ENCODE measurements at places on chromosomes 11 and 22.

DNA sequence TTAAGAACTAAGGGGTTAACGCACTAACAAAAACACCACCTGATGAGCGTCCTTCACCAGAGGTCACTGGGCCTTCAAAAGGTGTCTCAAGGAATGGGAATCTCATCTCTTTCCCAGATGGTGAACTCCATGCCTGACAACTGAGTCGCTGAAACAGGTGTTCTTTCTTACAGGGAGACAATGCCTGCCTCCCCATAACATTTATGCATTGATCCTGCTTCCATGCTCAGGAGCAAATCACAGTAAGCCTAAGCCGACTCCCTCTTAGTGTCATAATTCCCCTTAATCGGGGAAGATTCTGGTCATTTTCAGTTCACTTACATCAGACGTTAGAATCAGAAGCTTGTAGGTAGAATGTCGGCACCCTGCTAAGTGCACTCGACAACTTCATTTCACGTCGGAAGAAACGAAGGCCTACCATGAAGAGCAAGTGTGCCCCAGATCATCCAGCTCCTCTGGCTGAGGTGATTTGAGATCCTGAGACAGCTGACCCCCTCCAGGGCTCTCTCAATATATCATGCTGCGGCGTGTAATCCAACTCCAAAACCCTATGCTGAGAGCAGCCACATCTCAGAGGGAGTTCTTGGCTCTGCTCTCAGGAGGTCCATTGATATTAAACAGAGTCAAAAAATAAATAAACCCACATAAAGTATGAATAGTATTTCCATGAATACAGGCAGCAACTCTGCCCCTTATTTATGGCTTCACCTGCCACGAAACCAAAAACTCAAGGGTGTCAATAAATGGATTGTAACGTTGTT lies 163.1 kb downstream of the LARGE1 start:
- DNase-seq: peak; percentile 35

DNA sequence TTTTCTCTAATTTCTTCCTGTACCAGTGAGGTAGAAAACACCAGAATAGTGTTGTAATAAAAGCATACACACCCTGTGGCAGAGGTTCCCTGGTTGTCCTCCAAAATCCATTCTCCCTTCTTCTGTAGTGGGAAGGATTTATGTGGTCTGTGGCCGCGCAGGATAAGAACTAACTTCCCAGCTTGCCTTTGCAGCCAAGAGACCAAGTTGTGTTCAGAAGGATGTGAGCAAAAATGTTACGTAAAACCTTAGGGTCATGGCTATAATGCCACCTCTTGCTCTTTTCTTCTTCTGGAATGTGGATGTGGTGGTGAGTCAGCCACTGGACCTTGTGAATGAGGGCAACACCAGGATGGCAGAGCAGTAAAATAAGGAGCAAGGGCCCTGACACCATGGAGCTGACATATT lies 28.4 kb downstream of the CCDC90B start:
- DNase-seq: no peak

DNA sequence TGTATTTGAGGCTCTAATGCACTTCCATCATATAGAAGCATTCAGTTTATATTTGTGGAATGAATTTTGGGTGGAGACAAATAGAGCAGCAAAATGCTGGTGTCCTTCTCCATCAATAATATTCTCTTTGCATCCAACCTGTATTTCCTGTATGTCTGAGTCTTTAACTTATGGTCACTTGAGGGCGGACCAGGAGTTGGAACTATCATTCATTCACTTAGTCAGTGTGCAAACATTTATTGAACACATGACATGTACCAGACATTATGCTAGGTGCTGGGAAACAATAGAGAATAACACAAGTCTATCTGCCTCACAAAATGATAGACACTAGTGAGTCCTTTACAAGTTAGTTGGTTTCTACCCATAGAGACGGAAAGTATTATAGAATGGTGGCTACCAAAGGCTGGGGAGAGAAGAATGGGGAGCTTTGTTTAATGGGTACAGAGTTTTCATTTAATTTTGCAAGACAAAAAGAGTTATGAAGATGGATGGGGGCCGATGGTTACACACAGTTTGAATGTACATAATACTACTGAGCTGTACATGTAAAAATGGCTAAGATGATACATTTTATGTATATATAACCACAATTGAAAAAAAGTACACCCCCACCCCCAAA lies 4.6 kb upstream of the TMEM123 start:
- no peak for DNase-seq

DNA sequence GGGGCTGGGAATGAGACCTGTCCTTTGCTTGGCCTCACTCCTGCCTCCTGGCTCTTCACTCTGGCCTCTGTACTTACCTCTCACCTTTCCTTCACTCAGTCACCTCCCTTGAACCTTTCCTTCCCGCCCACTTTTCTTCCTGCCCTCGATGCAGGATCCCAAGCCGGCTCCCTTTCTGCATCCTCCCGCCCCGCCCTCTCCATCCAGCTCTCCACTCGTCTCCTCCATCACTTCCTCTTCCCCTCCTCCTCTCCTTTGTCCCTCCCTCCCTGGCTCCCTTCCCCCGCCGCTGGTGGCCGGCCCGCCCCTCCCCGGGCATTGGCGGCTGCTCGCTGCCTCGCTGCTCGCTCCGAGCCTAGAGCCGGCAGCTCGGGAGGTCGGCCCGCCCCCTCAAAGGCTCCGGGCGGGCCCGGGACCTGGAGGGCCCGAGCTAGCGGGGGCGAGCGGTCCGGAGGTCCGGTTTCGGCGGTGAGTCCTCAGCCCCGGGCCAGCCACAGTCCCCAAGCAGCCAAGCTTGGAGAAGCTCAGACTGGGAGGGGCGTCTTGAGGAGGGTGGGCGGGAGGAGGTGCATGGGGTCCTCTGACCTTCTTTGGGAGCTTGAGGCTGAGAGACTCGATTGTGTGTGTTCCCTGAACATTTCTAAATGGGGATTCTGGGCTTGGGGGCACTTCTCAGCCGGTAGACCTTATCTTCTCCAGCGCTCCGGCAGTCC lies 13.8 kb downstream of the PHLDB1 start:
- DNase-seq: peak; percentile 94

DNA sequence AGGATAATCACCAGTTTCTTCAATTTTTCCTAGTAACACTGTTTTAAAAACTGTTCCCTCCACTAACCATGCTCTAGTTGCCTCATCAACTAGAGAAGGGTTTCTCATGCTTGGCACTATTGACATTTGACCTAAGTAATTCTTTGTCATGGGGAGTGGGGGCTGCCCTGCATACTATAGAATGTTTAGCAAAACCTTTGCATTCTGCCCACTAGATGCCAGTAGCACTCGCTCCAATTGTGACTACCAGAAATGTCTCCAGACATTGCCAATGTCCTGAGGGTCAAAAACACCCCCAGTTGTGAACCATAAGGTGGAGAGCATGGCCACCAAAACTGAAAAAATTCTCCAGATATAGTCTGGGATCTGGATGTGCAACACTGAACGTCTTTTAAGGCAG lies 27.6 kb upstream of the BMAL1 start:
- no peak for DNase-seq

DNA sequence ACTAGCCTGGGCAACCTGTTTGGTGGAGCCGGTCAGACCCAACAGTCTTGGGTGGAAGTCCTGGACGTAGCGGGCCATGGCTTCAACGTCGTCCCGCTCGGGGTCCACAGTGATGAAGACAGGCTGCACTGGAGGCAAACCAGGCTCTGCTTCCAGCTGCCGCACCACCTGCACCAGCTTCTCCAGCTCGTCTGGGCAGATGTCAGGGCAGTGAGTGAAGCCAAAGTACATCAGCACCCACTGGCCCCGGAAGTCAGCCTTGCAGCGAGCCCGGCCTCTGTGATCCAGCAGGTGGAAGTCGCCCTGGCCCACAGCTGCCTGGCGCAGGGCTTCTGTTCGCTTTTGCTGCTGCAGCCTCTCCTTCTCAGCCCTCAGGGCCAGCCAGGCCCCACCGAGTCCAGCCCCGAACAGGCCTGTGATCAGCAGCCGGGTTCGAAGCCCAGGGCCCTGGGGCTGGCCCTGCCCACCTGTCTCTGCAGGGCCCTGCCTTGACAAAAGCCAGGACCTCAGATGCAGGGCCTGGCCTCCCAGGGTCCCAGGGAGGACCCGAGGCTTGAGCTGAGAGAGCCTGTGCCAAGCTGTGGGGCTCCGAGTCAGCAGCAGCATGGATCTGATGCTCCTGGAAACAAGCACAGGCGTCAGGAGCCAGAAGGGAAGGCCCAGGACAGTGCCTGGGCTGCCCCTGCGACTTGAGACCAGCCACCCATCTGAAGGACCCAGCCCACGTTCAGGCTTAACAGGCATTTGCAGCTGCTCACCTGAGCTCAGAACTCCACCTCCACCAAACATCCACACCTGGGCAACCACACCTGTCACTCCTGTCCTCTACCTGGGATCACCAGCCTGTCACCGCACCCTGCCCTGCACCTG lies 1.4 kb downstream of the SCO2 start:
- no peak for DNase-seq

DNA sequence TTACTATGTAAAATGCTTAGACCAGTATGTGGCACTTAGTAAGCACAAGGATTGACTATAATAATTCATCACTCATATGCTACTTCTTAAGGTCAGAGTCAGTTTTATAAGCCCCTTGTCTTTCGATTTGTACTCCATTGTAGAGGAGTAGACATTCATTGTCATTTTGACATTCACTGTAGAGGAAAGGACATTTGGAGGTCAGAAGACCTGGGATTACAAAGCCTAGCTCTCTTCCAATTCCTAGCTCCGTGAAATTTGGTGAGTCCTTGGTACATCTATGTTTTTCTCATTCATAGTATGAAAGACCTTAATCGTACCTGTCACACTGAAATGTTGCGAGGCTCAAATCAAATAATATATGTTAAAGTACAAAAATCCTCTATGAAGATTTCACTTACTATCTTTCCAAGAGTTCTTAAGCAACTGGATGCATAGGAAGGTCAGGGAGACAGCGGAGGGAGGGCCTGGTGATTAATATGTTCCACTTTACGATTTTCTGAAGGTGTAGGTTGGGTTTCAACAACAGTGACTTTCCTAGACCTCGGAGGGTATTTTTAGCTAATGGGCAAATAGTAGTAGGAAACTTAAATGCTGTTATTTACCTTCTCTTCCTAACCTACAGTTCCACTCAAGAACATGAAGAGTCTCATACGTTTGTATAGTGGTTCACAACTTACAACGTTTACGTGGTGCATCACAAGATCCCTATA lies 1.4 kb upstream of the EMSY start:
- no peak for DNase-seq

GRCh38 chr22:40033586-40034380 lies 39.0 kb downstream of the FAM83F start:
- DNase-seq: peak; percentile 29

DNA sequence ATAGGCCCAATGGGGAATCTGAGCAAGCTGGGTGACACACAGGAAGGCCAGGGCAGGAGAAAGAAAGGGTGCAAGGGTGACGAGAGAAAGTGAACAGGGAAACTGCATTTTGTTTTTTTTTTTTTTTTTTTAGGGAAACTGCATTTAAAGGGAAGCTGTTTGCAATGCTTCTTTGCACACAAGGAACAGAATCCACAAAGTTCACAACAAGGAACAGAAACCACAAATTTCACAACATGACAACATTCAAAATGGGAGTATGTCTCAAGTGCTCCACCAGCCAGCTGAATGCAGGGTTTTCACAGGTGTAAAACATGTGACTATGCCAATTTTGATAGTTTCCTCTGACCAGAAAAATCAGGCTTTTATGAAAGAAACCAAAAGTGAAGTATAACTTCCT lies 6.8 kb upstream of the PLAAT3 start:
- DNase-seq: no peak

DNA sequence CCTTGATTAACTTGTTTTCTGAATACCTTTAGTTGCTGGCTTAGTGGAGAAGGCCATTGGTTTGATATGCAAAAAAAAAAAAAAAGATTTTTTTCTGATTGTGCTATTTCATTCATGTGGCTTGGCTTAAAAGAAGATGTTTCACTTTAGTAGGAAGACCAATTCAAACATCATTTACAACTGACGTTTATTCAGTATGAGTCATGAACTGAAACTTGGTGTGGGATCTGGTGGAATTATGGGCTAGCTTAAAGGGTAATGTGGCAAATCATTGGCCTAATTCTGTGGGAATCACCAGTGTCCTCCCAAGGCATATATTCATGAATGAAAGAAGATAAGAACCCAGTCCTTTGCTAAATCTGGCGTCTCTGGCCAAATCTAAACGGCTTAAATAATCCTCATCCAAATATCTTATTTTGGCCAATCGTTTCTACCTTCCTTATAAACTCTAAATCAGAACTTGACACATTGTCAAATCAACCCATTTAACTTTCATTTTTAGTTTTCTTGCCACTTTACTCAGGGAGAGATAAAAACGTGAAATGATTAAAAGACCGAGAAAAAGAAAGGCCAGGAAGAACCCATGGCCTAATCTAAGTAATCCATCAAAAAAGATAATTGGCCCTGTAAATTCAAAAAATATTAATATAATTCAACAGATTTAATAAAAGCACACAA lies 77.0 kb downstream of the DDIAS start:
- no peak for DNase-seq

- DNase-seq: no peak
Measured at GRCh38 chr22:45575173-45575572, 72.5 kb downstream of the FBLN1 start.

GRCh38 chr11:28702450-28702790 lies 594.2 kb downstream of the METTL15 start:
- DNase-seq: no peak

- no peak for DNase-seq
Measured at GRCh38 chr11:45446434-45446833, 160.3 kb upstream of the SYT13 start.

- no peak for DNase-seq
Measured at GRCh38 chr11:16779436-16779835, 41.0 kb downstream of the C11orf58 start.

DNA sequence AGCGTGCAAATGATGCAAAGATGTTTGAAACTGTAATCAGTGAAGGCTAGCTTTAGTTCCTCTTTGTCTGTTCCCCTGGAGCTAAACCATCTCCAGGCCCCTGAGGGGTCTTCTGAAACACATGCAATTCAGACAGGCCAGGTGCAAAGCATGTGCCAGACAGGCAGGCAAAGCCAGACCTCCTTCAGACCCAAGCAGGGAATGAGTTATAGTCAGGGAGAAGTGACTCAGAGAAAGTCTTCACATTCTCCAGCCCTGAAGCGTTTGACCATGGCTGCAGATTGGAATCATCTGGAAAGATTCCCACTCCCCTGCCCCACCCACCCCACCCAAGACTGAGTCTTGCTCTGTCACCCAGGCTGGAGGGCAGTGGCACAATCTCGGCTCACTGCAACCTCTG lies 187.0 kb upstream of the ISX start:
- DNase-seq: no peak

DNA sequence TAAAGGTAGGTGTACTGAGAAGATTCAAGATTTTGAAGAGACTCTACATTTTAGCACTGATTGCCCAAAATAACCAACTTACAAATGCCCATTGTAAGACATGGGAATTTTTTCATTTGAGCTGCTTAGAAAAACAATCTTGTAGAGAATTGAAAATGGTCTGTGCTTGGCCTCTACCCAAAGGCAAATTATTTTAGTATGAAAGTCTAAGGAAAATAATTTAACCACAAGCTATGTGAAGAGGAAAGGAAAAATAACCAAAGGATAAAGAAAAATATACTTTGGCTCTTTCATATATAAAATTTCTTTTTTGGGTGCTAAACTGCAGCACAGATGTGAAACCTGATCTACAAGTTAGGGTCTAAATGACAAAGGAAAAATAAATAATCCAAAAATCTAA lies 54.9 kb downstream of the ME3 start:
- peak; percentile 75 for DNase-seq

All from eye (tissue), 1 donor.